Pulmonary artery endothelial cell (primary cell): ENCODE measurements at places on chromosomes 6 and 20. TPM values are rescaled to one million over a fixed set of nuclear protein-coding genes. Genes with fewer than 3 reads are reported as not detected.

Gene HTR1B
- 49.1 and 64.4 TPM in 2 replicates for total RNA-seq

Gene SLC32A1
- not detected in 2 replicates for total RNA-seq

Gene EMILIN3
- total RNA-seq = 0.04 TPM in 1 of 2 replicates, not detected in the other

Gene TRIM15
- not detected in 2 replicates for total RNA-seq

Gene VPS16
- total RNA-seq = 43.8 and 56.1 TPM in 2 replicates

Gene NINL
- 6.9 and 10.1 TPM in 2 replicates for total RNA-seq

Gene SCGN
- total RNA-seq = not detected in 2 replicates

Gene UNC5CL
- total RNA-seq = 0.04 and 0.07 TPM in 2 replicates

Gene BTNL2
- not detected in 2 replicates for total RNA-seq

Gene WFDC5
- not detected in 2 replicates for total RNA-seq

Gene APOM
- 0.40 and 0.46 TPM in 2 replicates for total RNA-seq

Gene TMEM74B
- 0.07 TPM in 1 of 2 replicates, not detected in the other for total RNA-seq

Gene BPI
- total RNA-seq = not detected in 2 replicates

Gene SPATA25
- total RNA-seq = 0.53 and 0.59 TPM in 2 replicates

Gene SSTR4
- total RNA-seq = not detected in 2 replicates

Gene TAAR8
- not detected in 2 replicates for total RNA-seq

Gene RPS6KA2
- total RNA-seq = 120 and 124 TPM in 2 replicates

Gene TRIM31
- total RNA-seq = not detected in 2 replicates

Gene OPN5
- not detected in 2 replicates for total RNA-seq

Gene CAP2
- 4.3 and 15.8 TPM in 2 replicates for total RNA-seq

Gene ARMH2
- not detected in 2 replicates for total RNA-seq

Gene ADTRP
- total RNA-seq = 5.9 and 13.2 TPM in 2 replicates

Gene PAQR8
- total RNA-seq = 4.2 and 7.5 TPM in 2 replicates

Gene OR12D3
- not detected in 2 replicates for total RNA-seq

Gene ZCCHC3
- 19.0 and 25.6 TPM in 2 replicates for total RNA-seq

Gene GINS1
- total RNA-seq = 20.0 and 34.6 TPM in 2 replicates

Gene PRICKLE4
- total RNA-seq = 0.67 and 1.1 TPM in 2 replicates

Gene HLA-DMA
- total RNA-seq = 0.26 and 0.46 TPM in 2 replicates

Gene FAM184A
- total RNA-seq = 0.26 and 0.71 TPM in 2 replicates

Gene PSORS1C2
- total RNA-seq = not detected in 2 replicates

Gene SOX12
- 4.3 and 5.6 TPM in 2 replicates for total RNA-seq

Gene GRM1
- total RNA-seq = under 0.01 TPM in 2 replicates

Gene TRIM40
- total RNA-seq = not detected in 2 replicates

Gene PTCHD4
- total RNA-seq = 3.2 and 3.3 TPM in 2 replicates

Gene ATP6V1G2
- total RNA-seq = 0.42 and 0.59 TPM in 2 replicates

Gene GFRAL
- not detected in 2 replicates for total RNA-seq
